ENCODE measurements at places on chromosomes 13 and 19.

DNA sequence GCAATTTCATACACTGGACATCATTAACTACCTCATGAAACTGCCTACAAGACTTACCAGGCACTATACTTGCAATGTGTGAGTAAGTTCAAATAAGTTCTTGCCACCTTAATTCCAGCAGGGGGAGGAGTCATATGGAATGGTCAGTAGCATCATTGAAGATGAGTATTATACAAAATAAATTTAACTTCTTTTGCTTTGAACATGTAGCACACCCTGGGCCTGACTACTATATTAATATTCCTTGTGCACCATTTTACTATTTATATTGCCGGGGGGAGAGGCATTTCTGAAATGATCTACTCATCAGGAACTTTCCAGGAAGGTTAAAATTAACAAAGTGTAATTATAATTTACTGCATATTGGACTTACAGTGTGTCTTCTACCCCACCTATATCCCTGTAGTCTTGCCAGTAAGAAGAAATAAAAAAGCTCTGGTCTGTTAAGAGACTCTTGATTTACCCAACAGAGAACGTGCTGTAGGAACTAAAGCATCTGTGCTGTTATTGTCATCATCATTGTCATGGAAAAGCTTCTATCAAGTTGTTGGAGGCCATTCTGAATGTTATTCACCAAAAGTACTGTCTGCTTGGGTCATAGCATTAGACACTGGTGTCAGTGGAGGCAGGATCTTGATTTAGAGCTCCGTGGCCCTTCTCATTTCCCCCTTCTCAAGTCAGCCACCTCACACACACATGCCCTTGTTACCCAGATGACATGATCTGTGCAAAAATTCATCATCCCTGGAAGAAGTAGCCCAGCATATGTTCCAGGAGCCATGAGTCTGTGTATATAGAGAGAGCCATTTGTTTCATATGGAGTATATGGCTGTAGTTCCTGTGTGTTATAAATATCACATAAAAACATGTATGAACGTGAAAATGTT is 147.1 kb downstream of the MTUS2 start:
- DNase-seq = no peak

GRCh38 chr13:50187352-50188029 is 172.2 kb downstream of the KCNRG start:
- DNase-seq = no peak

DNA sequence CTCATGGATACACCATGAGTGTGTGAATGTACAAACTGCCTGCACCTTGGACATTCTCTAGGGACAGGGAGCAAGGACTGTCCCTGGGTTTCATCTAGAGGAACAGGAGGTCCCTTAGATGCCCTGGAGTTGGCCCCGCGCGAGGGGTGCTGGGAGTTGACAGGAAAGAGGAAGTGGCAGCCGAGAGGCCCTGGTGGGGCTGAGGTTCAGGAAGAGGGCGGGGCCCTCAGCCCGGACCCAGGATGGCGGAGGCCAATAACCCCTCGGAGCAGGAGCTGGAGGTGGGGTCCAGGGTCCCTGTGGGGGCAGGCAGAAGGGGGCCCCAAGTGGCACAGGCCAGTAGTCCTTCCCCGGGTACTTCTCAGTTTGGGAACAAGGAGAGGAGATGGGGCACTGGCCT is 6.9 kb downstream of the PKN1 start:
- DNase-seq = no peak

DNA sequence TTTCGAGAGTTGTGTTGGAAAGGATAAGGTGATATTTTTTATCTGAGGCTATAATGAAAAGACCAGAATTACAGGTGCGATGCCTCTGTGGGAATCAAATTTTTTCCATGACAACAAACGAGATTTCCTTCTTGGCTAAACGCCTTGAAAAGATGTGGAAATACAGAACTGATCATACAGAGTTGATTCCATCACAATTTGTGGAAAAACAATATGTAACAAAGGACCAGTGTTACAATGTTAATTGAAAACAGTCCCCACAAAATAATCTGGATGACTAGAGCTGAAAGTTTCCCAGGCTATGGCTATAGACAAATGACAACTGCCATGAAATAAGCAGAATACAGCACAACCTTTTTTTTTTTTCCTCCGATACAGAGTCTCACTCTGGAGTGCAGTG is 628.9 kb downstream of the DIAPH3 start:
- no peak for DNase-seq

Measured in NCI-H187 (cell line).